ENCODE measurements at places on chromosomes 1 and 21. TPM values are rescaled to one million over a fixed set of nuclear protein-coding genes. Genes with fewer than 3 reads are reported as not detected.
A peak's percentile ranks its signal among the peaks of the same experiment; 100 is the strongest.

- H3K36me3 ChIP-seq = no peaks in the 10 kb centered on the region
- DNase-seq = no peak
- H3K4me3 ChIP-seq = no peak overlapping the region
- H3K27ac ChIP-seq = no peak overlapping the region
- no peaks in the 10 kb centered on the region for H3K27me3 ChIP-seq
- no peaks in the 10 kb centered on the region for H3K4me1 ChIP-seq
These were observed 166.6 kb upstream of the COL11A1 start for GRCh38 chr1:103274886-103275285.

DNA sequence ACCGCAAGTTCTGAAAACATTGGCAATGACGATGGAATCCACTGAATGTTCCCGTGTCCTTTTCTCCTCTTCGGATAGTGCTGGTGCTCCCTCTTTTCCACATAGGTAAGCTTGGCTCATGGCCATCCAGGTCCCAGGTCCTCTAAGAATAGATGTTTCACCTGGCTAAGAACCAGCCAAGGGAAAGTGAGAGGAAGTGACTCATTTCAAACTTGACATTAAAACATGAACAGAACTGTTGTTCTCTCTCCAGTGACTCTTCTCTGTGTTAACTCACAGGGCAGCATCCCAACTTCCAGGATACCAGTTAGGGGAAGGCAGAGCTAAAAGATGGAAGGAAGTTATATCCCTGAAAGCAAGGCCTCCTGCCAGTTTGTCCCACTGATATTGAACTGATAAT is 493.8 kb upstream of the CHRM3 start:
- no peaks in the 10 kb centered on the region for H3K36me3 ChIP-seq
- H3K4me3 ChIP-seq = no peak overlapping the region
- no peaks in the 10 kb centered on the region for H3K27me3 ChIP-seq
- H3K27ac ChIP-seq = no peak overlapping the region

Gene TTC24
- 0.18 TPM for total RNA-seq

Gene AGBL4
- total RNA-seq = 1.3 TPM

DNA sequence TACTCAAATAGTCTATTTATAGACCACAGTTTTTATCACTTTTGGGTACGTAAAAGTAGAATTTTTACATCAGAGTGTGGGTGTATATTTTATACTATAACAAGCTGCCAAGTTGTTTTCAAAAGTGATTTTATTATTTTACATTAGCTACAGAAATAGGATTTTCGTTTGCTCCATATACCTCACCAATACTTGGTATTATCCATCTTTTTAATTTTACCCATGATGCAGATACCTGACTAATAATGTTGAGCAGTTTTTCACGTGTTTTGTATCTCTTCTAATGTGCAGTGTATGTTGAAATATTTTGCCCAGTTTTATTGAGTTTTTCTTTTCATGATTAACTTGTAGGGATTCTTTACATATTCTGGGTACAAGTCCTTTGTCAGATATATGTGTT is 379.8 kb downstream of the MATN1 start:
- H3K27me3 ChIP-seq = peaks cover 8% of the 10 kb centered on the region
- no peak overlapping the region for H3K27ac ChIP-seq
- H3K4me3 ChIP-seq = no peak overlapping the region
- no peaks in the 10 kb centered on the region for H3K4me1 ChIP-seq

Gene RAB25
- 1.6 TPM for total RNA-seq

DNA sequence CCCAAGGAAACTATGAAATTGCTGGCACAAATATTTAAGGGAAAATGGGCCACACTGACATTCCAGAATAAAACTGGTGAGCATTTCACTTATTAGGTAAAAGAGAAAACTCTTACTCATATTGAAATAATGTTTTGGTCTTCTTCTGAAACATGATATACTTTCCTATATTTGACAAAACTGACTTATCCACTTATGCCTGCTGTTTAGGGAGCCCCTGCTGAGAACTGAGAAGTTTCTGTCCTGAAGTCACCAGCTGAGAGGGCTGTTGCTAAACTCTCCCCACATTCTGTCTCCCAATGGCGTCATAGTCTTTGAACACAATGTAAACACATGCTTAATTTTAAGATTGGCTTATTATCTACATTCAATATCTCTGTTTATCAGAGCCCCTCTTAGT is 46.8 kb upstream of the ZC3H11B start:
- H3K4me1 ChIP-seq = peaks cover 37% of the 10 kb centered on the region
- H3K27ac ChIP-seq = no peak overlapping the region
- H3K36me3 ChIP-seq = no peaks in the 10 kb centered on the region
- no peak overlapping the region for H3K4me3 ChIP-seq
- DNase-seq = peak; percentile 44

GRCh38 chr21:38833117-38833516 is 27.4 kb downstream of the ETS2 start:
- no peak overlapping the region for H3K4me3 ChIP-seq
- no peak for DNase-seq
- no peaks in the 10 kb centered on the region for H3K36me3 ChIP-seq
- no peak overlapping the region for H3K27ac ChIP-seq
- H3K27me3 ChIP-seq = no peaks in the 10 kb centered on the region

Gene NPHS2
- not detected for total RNA-seq
